Kasumi-1 (cell line): ENCODE measurements at places on chromosomes 1 and 21.
A peak's percentile ranks its signal among the peaks of the same experiment; 100 is the strongest.

GRCh38 chr1:204746838-204747442 lies 61.4 kb upstream of the LRRN2 start:
- peak; percentile 58 for DNase-seq

GRCh38 chr1:165639821-165640623 lies 9.0 kb downstream of the MGST3 start:
- no peak for DNase-seq

- DNase-seq, result no peak
Measured at GRCh38 chr1:66374148-66374547, 159.8 kb upstream of the SGIP1 start.

- peak; percentile 19 for DNase-seq
Measured at GRCh38 chr1:28199328-28200233, 23.1 kb upstream of the PTAFR start.

- no peak for DNase-seq
Measured at GRCh38 chr1:245748646-245749045, 593.9 kb downstream of the KIF26B start.

GRCh38 chr1:160884579-160884978 lies 401 bp downstream of the ITLN1 start:
- DNase-seq, result no peak

DNA sequence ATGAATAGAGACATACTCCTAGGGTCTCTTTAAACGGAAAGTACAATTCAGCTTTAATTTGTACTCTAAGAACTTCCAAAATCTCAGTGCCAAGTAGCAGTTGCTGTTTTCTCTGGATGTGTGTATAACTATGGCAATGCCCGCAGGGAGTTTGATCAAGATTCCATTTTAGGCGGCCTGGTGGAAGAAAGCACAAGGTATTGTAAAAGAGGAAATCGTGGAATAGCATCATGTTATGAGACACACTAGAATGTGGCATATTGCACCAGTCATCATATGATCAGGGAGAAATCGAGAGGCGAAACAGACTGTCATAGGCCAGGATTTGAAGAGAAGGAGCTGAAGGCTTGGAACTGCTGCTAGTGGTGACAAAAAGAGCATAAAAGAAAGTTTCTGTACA lies 316.2 kb upstream of the FMN2 start:
- DNase-seq, result no peak

GRCh38 chr1:235513495-235514366 lies 9.5 kb upstream of the B3GALNT2 start:
- DNase-seq, result peak; percentile 82

DNA sequence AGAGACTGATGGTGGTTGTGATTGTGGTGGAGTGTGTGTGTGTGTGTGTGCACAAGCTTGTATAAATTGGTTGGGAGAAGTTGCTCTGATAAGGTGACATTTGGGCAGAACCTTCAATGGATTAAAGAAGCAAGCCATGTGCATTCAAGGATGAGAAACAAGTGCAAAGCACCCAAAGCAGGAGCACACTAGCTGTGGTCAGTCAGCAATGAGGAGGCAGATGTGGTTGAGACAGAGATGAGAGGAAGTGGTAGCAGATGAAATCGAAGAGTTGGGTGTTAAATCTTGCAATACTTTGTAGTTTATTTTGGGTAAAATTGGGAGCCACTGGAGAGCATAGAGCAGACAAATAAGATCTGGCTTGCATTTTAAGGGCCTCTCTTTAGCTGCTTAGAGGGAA lies 4.4 kb upstream of the PGBD5 start:
- peak; percentile 26 for DNase-seq

GRCh38 chr1:211920602-211921226 lies 90.2 kb upstream of the LPGAT1 start:
- DNase-seq, result no peak

DNA sequence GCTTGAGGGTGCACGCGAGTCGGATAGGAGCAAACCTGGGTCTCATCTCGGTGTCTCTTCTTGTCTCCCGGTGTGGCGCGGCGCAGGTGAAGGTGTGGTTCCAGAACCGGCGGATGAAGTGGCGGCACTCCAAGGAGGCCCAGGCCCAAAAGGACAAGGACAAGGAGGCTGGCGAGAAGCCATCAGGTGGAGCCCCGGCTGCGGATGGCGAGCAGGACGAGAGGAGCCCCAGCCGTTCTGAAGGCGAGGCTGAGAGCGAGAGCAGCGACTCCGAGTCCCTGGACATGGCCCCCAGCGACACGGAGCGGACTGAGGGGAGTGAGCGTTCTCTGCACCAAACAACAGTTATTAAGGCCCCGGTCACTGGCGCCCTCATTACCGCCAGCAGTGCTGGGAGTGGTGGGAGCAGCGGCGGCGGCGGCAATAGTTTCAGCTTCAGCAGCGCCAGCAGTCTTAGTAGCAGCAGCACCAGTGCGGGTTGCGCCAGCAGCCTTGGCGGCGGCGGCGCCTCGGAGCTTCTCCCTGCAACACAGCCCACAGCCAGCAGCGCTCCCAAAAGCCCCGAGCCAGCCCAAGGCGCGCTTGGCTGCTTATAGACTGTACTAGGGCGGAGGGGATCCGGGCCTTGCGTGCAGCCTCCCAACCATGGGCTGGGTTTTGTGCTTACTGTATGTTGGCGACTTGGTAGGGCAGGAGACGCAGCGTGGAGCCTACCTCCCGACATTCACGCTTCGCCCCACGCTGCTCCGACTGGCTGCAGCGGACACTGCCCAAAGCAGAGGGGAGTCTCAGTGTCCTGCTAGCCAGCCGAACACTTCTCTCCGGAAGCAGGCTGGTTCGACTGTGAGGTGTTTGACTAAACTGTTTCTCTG lies 5.1 kb downstream of the HLX start:
- no peak for DNase-seq

DNA sequence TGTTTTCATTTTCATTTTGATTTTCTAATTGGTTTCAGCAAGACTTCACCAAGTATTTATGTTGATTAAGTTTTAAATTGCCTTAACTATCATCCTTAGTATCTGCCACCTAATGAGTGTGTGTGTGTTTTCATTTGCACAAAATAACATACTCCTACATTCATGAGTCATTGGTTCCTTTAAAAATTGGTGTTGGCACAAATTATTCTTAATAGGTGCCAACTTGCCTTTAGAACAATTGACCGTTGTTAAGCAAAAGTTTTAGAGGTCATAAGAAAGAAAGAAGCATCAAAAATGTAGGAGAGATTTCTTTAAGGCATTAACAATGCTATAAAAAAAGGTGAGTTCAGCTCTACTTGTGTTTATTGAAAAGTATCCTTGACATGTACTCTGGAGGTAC lies 77.5 kb downstream of the FNBP1L start:
- DNase-seq, result no peak

- DNase-seq, result no peak
Measured at GRCh38 chr1:109425391-109426280, 612 bp downstream of the PSMA5 start.

GRCh38 chr1:242139442-242139841 lies 140.5 kb upstream of the MAP1LC3C start:
- peak; percentile 67 for DNase-seq

DNA sequence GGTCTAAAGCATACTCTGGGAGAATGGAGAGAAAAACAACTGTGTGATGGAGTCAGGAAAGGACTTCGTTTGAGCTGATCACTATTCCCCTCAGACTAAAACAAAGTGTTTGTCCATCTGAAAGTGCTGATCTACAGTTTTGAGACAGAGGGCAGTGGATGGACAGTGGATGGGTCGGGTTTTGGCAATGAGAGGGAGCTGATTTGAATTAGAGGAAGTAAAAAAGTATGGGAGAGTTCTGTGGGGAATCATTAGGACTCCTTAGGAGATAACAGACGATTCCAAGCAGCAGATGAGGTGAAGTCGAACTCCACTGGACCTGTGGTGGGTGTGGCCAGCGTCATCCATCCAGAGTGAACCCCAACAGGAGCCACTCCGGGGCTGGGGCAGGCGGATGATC lies 62.3 kb downstream of the PTGS2 start:
- DNase-seq, result no peak

DNA sequence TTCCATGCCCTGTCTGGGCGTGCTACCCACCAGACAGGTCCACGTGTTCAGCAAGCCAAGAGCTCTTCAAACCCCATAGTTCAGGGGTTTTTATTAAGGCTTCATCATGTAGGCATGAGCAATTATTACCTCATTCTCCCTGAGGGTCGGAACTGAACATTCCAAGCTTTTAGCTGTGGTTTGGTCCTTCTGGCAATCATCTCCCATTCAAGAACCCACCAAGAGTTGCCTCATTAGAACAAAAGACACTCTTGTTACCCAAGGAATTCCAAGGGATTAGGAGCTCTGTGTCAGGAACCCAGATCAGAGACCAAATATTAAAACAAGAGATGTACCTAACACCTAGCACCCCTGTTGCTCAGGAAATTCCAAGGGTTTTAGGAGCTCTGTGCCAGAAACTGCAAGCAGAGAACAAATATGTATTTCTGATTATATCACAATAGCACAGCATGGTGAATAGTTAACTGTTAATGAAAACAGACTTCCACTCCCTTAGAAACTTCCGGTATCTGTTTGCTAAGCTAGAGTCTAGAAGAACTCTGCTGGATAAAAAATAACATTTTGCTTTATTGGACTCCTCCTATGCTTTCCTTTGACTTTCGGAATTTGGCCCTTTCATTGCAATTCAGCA lies 201.2 kb upstream of the L1TD1 start:
- no peak for DNase-seq

- no peak for DNase-seq
Measured at GRCh38 chr1:228837817-228838716, 102.8 kb downstream of the RHOU start.

DNA sequence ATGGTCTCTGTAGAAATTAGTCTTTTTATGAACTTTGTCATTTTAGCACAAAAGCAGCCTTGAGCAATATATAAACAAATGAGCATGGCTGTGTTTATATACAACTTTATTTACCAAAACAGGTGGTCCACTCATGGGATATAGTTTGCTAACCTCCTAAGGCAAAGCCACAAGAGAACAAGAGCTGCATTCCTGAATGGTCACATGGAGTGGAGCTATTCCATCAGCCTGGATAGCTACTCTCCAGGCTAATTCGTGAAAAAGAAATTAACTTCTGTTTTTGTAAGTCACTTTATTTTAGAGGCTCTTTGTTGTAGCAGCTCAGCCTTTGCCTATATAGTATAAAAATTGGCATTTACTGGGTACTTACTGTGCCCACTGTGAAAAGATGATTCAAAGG lies 163.3 kb upstream of the FAM78B start:
- no peak for DNase-seq

DNA sequence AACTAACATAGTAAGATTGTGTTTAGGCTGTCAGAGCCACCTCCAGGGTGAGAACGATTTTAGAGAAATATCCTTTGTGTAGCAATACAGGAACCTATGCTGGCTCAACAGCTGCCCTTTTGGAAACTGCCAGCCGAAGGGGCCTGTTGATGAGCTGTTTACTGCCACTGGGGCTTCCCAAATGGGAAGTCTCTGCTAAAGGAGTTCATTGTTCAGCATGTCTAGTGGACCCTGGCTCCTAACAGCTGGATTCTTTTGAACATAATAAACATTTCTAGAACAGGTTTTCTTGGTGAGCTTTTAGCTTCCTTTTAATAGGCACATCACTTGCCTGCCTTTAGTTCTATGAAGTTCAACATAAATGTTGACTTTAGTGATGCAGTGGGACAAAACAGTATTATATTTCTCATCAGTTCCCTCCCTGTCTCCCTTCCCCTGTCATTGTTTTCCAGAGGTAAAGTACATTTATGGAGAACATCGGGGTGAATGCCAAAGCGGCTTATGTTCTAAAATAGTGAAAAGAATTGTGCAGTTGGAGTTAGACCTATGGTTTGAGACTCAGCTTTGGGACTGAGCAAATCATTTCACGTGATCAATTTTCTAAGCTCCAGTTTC lies 57.4 kb downstream of the UCK2 start:
- peak; percentile 54 for DNase-seq

DNA sequence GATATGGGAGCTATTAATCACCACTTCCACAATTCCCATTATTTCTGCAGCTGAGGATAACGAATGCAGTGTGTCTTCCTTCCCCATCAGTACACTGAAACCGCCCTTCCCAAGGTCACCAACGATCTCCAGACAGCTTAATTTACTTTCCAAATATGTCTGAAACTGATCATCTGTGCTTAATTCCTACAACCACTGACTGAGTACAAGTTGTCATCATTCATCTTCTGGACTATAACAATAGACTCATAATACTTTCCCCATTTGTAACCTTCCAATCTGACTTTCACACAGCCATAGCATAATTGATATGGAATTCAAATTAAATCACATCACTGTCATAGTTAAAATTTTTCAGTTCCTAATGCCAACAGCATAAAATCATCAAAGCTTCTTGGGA lies 17.4 kb downstream of the DNM3 start:
- no peak for DNase-seq

DNA sequence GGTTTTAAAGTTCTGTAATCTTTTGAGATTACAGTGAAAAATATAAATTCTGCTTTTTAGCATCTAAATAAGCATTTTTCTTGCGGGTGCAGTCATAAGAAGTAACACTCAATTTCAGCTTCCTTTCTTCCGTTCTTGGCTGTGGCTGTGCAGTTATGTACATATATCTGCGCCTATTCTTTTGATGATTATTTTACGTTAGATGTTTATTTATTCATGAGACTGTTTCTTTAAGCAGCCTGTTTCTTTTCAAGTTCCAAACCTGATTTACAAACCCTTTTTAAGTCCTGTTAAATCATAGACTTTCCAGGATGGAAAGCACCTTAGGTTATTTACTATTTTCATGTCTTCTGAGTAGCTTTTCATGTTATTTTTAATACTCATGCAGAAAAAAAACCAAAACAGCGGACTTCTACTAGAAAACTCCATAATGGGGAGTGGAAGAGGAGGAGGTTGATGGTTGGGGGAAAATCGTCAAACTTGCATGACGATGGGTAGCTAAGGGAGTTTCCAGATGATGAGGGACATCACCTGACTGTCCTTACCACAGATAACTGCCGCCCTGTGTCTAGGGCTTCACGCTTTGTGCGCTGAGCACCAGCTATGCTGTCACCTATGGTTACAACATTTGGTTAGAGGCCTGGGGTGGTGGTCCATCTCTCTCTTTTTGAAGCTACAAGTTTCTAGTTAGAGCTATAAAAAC lies 2.6 kb downstream of the PRDM2 start:
- DNase-seq, result no peak

DNA sequence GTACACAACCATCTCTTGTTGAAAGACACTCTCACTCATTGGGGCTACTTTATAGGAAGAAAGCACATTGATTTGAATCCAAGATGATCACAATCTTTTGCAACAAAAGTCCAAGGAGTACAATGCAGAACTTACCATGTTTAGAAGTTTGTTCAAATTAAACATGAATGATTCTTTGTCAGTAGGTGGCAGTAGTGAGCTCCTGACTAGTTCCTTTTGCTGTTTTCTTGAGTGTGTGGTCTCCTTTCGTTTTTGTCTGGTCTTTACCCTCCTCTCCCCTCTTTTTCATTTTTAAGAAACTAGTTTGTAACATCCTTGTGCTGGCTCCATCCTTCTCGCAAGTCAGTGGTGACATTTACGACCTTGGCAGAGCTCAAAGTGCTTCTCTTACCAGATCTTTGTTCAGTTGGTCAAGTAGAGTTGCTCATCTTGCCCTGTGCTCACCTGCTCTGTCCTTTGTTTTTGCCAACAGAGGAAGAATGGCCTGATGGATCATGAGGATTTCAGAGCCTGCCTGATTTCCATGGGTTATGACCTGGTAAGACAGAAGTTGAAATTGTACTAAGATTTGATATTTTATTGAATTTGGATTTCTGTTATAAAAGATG lies 35.7 kb upstream of the MTR start:
- DNase-seq, result peak; percentile 77

GRCh38 chr1:28249013-28249865 lies 10.1 kb upstream of the SESN2 start:
- no peak for DNase-seq

- DNase-seq, result peak; percentile 31
Measured at GRCh38 chr21:43975469-43976098, 36.5 kb upstream of the TRAPPC10 start.

GRCh38 chr1:88060750-88061491 lies 623.2 kb upstream of the PKN2 start:
- DNase-seq, result no peak

GRCh38 chr1:219518168-219518906 lies 94.6 kb downstream of the ZC3H11B start:
- DNase-seq, result no peak
